ENCODE measurements at places on chromosomes 6 and 20. TPM values are rescaled to one million over a fixed set of nuclear protein-coding genes. Genes with fewer than 3 reads are reported as not detected.

DNA sequence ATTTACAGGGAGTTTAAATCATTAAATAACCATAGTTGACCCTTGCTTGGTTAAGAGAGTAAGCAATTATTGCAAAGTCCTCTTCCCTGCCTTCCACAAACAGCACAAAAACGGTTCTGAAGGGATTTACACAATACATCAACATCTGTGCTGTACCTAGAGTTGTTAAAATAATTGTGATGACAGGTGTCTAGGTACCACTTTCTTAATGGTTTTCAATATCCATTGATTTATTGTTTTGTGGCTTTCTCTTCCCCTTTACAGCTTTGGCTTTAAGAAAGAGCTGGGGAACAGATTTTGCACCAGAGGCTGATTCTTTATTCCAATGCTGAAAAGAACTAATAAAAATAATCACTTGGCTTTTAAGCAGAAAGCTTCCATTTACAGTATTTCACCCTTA is 598 bp upstream of the SOX4 start:
- no peak for DNase-seq

DNA sequence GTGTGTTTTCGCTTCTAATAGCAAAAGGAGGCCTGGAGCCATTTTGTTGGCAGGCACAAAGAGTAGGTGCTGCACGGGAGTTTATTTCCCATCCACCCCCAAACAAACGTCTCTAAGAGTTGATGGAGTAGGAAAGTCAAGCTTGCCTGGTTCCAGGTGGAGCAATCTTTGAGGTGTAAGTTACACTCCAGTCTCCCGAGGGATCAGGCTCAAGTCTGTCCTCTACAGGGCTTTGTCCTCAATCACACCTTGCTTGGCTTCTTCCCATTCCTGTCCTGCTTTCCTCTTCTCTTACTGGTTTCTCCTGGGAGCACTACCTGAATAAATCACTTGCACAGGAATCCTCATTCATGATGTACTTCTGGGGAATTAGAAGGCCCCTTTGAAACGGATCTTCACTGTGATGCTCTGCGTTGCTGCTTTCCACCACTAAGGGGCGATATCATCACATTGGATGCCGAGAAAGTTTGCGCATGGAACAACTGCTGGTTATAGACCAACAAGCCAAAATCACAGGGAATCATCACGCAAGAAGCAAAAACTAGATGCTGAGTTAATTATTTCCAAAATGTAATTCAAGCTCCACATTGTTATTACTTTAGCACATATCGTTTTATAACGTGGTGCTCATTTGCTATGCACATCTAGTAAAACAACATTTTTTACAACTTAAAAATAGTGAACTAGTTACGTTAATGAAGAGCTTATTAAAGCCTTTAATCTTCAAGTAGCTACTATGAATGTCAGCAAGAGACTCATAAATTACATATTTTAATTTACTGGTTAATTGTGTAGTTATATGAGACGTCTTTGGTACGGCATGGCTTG is 156.8 kb downstream of the DNAH8 start:
- DNase-seq: peak; percentile 17

GRCh38 chr6:14999106-14999505 is 246.8 kb upstream of the JARID2 start:
- no peak for DNase-seq

ZSCAN23 gene
- 0.89 TPM for polyA plus RNA-seq

ADGRF5 gene
- 7.6 TPM for polyA plus RNA-seq

- no peak for DNase-seq
These were observed 83.0 kb downstream of the MAP7 start for GRCh38 chr6:136467186-136467585.

DNA sequence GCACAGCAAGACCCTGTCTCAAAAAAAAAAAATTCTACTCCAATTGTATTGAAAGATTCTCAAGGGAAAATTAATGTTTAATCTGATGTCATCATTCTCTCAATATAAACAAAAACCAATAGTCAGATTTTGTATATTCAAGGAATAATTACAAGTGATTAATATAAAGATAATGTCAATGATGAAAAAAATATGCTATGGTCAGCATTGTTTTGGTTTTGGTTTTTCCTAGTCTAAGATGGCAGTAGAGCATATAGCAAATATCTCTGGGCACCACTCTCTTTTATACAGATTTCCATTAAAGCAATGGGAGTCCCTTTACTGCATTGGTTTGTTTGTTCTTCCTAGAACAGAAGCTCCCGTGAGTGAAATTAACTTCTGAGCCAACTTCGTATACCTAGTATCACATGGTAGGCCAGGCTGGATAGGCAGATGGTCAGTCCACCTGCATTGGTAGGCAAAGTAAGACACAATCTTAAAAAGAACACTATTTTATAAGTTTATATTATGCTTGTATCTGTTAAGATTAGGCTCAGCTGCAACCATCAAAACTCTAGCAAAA is 523.8 kb upstream of the JARID2 start:
- no peak for DNase-seq

- DNase-seq: no peak
These were observed 233.6 kb downstream of the KCNQ5 start for GRCh38 chr6:72855471-72855870.

NNAT gene
- polyA plus RNA-seq: 0.92 TPM

- peak; percentile 75 for DNase-seq
These were observed 1.2 kb downstream of the TBX18 start for GRCh38 chr6:84763003-84763885.

LTA gene
- 0.05 TPM for polyA plus RNA-seq

DNA sequence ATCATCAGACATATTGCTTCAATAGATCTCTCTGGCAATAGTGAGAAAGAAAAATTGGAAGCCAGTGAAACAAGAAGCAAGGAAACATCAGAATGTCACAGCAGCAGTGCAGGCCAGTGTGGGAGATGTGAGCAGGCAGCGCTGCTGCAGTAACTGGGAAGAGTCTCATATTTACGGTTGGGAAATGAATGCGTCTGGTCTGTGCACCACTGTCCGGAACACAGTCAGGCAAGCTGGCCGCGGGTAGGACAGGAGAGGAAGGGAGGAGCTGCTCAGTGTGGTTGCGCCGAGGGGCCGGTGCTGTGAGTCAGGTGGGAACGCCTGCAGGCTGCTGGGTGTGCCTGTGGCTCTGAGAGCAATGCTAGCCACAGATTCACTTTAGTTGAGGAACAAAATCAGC is 6.4 kb upstream of the PSMG4 start:
- no peak for DNase-seq

DNA sequence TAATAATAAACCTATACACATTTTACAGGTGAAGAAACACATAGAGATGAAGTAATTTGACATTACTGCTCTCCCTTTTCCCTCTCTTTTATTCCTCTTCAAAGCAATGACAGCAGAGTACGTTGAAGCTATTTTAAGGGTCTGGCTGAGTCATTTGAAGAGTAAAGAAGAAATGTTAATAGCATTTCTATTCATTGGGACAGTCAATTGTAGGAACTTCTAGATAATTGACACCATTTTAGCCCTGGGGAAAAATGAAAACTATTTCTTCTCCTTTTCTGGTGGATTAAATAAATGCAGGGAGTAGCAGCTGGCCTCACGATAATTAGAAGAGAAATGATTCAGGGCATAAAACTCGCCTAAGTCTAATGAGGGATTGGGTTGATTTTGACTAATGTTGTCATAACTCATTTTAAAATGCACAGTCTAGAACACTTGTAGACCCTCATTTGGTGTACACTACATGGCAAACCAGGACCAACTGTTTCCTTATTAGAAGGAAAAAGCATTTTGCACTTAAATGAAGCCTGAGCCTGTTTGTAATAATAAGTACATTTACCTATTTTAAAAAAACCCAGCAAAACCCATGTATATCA is 48.1 kb downstream of the RIPOR2 start:
- DNase-seq: no peak

Data from pancreas (tissue), 10 donors.